ENCODE measurements at places on chromosomes 7 and 10.

DNA sequence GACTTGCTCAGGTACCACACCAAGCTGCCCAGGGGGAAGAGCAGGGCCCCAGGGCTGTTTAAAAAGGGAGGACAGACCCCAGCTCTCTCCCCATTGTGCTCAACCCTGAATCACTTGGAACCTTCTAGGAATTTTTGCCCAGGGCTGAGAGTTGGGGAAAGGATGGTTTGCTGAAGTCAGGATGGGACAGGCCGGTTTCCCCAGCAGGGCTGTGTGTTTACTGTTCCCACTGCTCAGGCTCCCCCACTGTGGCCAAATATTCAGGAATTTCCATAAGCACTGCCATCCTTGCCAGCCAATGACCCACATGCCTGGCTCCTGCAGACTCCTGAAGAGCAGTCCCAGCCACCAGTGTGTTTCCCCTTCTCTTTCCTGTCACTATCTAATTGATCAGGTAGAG lies 120.7 kb downstream of the WDFY4 start:
- DNase-seq: no peak

GRCh38 chr7:156458011-156458410 lies 182.6 kb upstream of the RNF32 start:
- DNase-seq: no peak

DNA sequence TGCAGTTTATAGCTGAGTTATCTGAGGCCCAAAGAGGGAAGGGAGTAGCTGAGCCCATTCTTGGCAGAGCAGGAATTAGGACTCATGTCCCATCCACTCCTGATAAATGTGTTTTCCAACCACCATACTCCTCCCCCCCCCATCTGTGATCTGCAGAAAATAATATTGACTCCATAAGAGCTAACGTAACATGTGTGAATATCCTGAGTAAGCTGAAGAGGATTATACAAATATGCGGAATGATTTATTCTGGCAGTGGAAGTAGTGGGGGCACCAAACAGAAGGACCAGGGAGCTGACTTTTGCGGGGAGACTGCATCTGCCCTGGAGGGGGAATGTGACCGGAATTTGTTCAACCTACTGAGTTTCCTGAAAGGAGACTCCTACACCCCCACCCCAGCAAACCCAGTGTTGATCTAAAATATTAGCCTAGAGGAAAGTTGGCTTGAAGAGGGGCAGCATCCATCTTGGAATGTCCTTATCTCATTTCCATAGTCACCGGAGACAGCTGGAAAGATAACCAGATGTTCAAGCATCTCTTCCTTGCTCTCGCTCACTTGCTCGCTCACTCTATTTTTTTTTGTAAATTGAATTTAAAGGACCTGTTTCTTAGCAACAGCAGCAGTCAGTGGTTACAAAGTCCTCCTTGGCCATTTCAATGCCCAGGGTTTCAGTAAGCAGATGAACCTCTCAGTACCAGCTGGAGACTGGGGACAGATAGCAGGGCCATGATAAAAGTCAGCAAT lies 114.7 kb downstream of the RPS24 start:
- no peak for DNase-seq

GRCh38 chr7:24870766-24871165 lies 109.2 kb downstream of the OSBPL3 start:
- no peak for DNase-seq

DNA sequence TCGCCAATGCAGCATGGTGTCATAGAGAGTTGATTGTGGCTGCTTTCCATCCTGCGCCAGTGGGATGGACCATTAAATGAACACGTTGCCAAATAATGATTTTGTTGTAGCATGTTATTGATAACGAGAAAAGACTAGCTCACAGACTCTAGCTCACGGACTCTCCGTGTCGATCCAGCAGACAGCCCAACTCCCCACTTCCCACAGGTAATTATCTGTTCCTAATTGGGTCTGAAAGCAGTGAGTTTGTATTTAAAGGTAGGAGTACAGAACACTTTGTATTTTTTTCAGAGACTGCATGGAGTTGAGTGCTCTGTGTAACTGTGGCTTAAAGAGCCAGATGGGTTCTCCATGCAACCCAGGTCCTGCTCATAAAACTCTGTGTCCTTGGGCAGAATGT lies 1250.5 kb downstream of the TYW1 start:
- no peak for DNase-seq
